NCI-H2081 (cell line): ENCODE measurements at places on chromosomes 2 and 18.

DNA sequence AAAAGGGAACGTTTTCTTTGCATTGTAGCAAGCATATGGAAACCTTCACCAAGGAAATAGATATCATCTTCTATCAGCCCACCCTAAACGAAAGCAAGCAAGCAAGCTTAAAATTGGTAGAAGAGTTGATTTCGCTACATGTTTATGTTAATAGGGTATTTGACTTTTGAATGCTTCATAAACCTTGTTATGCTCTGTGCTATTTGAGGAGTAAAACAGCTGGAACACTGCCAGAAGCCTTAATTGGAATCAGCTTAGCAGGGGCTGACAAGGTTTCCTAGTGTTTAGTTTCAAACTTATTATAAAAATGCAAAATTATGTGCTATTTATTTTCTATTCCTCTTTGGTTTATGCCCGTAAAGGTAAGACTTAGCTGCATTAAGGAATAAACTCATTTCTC lies 70.6 kb upstream of the LINC00305 start:
- no peak for DNase-seq

GRCh38 chr18:53070788-53071187 lies 730.8 kb downstream of the DCC start:
- DNase-seq = peak; percentile 6

- no peak for DNase-seq
Measured at GRCh38 chr18:6004683-6005082, 109.4 kb upstream of the TMEM200C start.

- DNase-seq = no peak
Measured at GRCh38 chr2:238173692-238174091, 14.9 kb downstream of the ERFE start.

DNA sequence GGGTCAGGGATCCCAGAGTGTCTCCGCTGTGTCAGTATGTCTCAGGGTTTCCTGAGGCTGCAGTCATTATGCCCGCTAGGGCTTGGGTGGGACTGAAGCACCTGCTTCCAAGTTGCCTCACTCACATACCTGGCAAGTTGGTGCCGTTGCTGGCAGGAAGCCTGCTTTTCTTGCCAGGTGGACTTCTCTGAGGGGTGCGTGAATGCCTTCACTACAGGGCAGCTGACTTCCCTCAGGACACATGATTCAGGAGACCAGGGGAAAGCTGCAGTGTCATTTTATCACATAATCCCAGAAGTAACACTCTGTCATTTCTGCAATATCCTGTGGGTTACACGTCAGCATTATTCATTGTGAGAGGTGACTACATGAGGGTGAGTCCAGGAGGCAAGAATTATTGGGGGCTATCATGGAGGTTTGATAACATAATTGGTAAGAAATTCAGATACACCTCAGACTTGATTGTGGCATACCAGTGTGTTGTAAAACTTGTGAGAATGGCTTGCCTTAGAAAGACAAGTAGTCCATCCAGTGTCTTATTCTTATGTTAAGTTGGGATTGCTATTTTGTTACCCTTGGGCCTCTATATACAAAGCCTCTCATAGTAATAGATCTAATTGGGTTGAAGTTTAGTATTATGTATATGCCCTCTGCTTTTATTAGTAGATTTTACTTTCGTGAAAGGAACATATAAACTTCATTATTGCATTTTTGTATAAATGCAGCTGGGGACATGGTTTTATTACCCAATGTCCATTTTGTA lies 44.1 kb downstream of the NEDD4L start:
- DNase-seq = no peak

GRCh38 chr18:45467293-45467692 lies 148.0 kb upstream of the SLC14A2 start:
- no peak for DNase-seq
